NCI-H226 (cell line): ENCODE measurements at places on chromosomes 2 and 18.

- DNase-seq = no peak
Measured at GRCh38 chr2:227783404-227784138, 30.1 kb upstream of the CCL20 start.

GRCh38 chr18:9855681-9856080 lies 30.1 kb upstream of the TXNDC2 start:
- no peak for DNase-seq

DNA sequence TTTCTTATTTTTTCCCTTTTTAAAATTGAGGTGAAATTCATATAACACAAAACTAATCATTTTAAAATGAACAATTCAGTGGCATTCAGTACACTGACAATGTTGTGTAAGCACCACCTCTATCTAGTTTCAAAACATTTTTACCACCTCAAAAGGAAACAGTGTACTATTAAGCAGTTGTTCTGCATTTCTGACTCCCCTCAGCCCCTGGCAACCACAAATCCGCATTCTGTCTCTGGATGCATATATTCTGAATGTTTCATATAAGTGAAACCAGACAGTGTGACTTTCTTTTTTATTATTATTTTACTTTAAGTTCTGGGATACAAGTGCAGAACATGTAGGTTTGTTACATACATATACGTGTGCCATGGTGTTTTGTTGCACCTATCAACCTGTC lies 19.2 kb upstream of the TANK start:
- no peak for DNase-seq

GRCh38 chr2:156719036-156719435 lies 282.9 kb downstream of the GPD2 start:
- no peak for DNase-seq

GRCh38 chr18:14935210-14935609 lies 187.2 kb downstream of the ANKRD30B start:
- DNase-seq = no peak

DNA sequence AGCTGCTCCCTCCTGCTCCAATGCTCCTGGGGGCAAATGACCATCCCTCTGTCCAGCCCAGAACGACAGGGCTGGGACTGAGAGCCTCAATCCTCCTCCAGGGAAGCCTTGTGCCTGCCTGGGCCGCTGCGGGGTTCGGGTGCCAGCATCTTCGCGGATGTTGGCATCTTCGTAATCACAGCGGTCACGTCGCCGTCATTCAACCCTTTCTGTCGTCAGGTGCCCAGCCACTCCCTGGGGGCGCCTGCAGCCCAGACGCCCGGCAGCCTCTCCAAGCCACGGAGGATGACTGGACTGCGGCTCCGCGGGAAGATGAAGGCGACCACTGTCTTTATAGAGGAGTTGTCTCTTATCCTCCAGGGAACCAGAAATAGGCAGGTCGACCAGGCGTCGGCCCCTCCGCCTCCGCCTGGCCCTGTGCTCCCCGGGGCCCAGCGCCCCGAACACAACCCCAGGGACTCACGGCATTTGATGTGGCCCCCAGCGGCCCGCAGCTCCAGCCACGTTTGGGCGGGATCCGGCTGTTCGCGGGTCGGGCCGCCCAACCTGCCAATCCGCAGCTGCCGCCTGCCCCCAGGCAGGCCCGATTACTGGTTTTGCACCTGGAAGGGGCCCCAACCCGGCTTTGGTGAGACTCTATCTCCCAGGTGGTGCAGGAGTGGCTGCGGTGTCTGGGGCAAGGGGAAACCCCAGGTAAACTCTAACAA lies 113.9 kb downstream of the THNSL2 start:
- no peak for DNase-seq

DNA sequence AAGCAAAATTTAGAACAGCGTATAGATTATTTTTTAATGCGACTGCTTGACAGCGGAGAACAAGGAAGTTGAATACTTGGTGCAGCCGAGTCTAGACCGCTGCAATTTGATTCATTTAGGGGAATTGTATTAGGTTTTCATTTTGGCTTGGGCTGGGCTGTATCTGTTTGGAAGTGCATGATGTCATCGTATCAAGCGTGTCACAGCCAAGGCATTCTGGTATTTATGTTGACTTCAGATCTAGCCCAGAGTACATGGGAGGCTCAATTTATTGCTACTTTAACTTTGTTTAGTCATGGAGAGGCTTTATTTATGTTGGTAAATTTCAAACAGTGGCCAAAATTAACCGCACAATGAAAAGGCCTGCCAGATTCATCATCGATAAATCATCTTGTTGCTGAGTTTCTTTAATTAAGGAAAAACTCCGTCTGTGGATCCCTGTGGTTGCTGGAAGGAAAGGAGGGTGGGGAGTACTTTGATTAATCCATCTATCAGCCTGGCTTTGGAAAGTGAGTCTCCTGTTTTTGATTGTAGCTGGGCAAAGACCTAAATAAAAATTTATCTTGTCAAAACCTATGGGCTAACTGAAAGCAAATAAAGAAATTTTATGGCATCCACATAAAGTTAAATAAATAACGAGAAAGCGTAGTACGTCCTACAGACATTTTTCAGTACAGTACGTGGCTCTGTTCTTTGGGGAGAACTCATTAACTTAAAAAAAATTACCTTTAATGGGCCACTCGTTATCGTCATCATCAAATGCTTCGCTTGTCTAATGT lies 230.4 kb upstream of the SPRED2 start:
- no peak for DNase-seq

- DNase-seq = no peak
Measured at GRCh38 chr2:217182926-217183325, 323.1 kb upstream of the TNP1 start.

GRCh38 chr2:123468071-123468470 lies 557.0 kb upstream of the CNTNAP5 start:
- no peak for DNase-seq

DNA sequence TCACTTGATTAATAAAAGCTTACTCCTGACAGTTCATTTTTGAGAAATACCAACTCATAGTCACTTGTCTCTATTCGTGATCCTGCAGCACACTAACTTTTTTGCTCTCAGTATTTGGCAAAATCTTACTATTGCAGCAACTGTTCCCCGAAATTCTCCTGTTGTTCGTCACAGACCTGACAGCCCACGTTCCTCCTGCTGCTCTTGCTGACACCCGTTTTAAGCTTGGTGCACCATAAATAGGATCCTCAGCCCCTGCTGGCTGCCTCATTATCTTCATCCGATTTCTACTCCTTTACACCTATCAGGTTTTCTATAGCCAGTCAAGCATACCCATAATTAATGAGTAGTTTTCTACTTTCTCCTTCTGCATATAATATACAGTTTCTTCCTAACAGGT lies 368.8 kb downstream of the PLCL1 start:
- no peak for DNase-seq

GRCh38 chr18:6009756-6010155 lies 114.4 kb upstream of the TMEM200C start:
- peak; percentile 34 for DNase-seq

- DNase-seq = no peak
Measured at GRCh38 chr2:101983486-101983885, 8.3 kb upstream of the IL1R2 start.

- DNase-seq = no peak
Measured at GRCh38 chr2:27313882-27314645, 5.8 kb upstream of the UCN start.

DNA sequence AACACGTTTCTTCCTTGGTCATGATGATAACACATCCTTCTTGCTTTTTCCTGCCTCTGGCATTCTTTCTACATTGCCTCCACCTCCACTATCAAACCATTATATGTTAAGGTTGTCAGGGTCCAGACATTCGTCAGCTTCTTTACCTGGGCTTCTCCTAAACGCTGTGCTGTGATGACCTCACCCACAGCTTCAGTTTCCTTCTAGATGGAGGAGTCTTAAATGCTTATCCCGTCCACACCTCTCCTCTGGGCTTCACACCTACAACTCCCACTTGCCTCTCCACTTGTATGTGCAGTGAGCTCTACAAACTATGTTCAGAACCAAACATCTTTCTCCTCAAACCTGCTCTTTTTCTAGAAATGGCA lies 666 bp upstream of the STAT1 start:
- DNase-seq = no peak

GRCh38 chr2:134999521-134999920 lies 47.7 kb downstream of the MAP3K19 start:
- DNase-seq = no peak

GRCh38 chr2:229064749-229065148 lies 206.3 kb downstream of the PID1 start:
- no peak for DNase-seq

- no peak for DNase-seq
Measured at GRCh38 chr18:45090526-45091140, 409.9 kb downstream of the SETBP1 start.
